ENCODE measurements at places on chromosomes 5 and 9.

DNA sequence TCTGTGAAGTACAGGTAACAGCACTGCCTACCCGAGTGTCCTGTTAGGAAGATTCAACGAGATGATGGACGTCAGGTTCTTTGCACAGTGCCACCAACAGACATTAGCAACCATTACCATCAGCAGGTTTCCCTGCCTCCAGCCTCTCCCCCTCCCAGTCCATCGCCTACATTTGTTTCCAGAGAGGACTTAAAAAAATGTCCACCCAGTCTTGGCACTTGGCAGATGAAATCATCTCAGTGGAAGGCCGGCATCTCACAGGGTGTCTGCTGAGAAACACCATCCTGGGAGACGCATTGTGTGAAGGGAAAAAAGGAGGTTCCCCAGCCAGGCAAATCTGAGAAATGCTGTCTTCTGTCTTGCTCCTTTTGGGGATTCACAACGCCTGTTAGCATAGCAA is 58.2 kb downstream of the CRB2 start:
- no peak for DNase-seq

DNA sequence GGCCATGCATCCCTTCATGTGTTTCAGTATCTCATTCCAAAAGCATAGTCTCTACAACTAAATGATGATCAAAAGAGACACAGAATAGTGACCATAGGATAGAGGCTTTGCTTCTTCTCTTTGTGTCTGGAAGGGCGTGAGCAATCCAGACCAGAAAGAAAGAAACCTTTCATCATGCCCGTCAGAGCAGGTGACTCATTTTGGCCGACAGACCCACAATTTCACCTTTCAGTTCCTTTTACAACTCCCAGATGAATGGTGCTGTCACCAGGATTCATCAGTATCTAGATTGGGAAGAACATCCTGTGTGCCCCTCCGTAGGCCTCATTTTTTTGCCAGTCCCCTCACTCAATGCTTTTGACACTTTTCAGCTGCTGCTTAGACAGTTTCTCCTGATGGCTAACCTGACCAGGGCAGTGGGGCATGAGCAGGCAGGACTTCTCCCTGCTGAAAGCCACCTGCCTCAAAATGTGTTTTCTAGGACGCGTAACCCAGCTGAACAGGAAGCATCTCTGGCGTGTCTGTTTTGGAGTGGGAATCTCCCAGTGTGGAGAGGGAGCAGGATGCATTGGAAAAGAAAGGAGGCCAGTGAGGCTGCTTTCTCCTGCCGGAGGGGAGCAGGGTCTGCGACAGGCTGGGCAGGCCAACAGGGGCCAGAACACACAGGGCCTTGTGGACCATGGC is 21.2 kb downstream of the ABLIM3 start:
- DNase-seq, result peak; percentile 72

DNA sequence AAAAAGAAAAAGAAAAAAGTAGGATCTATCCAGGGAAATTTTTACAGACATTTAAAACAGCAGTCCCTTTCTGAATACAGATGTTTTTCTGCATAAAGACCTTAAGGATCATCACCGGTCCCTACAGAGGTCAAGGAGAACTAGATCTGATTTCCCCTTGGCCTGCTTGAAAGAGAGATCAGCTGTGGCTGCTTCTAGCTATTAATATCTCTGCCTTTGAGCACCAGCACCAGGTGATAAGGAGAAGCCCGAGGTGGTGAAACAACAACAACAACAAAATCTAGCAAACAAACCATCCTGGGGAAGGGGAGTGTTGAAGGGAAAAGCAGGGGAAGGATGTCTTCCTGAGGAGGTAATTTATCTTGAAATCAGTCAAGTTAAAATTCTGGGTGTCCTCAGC is 42.1 kb downstream of the ZNF366 start:
- DNase-seq, result no peak

- DNase-seq, result peak; percentile 20
Observed at GRCh38 chr5:50325237-50325832, 115.8 kb downstream of the EMB start.

GRCh38 chr5:72265032-72265877 is 54.8 kb downstream of the MRPS27 start:
- no peak for DNase-seq

- no peak for DNase-seq
Observed at GRCh38 chr9:106964822-106965525, 102.0 kb downstream of the ZNF462 start.

DNA sequence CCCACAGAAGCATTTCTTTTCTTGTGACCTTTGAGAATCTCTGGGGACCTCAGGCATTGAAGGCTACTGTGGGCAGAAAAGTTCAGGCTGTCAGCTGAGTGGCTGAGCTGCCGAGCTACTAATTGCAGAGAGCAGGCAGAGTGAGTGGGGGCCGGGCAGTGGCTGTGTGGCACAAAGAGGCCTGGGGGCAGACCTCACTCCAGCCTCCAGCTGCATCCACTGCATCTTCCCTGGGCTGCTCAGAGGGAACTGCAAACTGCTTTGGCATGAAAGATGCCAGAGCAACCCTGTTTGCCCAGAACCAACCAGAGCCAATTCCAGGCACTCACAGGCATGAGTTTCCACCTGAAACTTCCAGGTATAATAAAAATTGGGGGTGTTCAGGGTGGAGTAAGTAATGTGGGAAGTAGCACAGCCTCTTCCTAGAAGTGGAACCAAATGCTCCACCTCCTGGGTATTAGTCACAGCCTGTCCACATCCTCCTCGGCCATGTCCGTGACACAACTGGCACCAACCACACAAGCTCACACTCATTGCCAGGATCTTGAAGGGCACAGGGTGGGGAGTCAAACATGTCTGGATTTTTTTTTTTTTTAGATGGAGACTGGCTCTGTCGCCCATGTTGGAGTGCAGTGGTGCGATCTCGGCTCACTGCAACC is 548.9 kb downstream of the BNC2 start:
- peak; percentile 71 for DNase-seq

DNA sequence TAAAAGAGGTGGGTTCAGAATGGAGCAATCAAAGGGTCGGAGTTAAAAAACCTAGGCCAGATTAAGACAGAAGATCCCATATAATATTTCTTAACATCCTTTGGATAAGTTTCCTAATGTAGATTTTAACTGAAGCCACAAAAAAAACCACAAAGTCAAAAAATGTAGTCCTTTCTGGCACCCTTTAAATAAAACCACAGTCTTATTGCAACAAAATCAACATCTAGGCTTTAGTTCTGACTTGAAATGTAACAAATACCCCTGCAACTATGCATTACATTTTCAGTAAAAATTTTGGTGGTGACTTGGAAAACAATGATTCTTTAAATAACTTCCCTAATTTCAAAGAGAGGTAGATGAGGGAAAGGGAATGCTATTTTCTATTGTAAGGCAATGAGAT is 109.2 kb downstream of the PSAT1 start:
- DNase-seq, result no peak

GRCh38 chr9:81893929-81894328 is 34.3 kb upstream of the SPATA31D4 start:
- DNase-seq, result no peak

DNA sequence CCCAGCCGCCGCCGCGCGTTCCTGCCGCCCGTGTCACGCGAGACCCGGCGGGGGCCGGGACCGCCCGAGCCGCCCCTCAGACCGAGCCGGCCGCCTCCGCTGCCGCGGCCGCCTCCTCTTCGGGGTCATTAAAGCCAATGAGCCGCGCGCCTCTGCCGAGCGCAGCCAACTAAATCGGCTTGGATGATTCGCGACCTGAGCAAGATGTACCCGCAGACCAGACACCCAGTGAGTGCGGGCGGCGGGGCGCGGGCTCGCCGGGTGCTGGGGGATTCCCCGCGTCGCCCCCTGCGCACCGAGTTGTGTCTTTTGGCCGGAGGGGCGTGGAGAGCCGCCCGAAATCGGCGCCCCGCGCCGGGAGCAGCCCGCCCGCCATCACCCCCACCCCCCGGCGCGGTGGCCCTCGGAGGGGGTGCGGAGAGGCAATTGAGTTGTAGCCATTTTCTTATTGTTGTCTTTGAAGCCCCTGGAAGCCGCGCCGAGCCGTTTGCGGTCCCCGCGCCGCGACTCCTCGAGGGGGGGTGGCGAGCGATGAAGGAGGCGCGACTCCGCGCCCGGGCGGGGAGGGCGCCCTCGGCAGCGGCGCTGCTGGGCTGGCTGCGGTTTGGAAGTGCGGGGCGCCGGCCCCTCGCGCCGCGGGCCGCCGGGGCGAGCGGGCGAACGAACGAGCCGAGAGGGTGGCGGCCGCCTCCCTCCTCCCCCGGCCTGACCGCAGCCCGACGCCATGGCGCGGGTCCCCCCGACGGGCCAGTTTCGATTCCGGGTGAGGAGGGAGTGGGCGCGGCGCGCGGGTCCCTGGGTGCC is 1.0 kb downstream of the TLE4 start:
- no peak for DNase-seq

GRCh38 chr9:2833096-2833495 is 10.8 kb downstream of the PUM3 start:
- no peak for DNase-seq

DNA sequence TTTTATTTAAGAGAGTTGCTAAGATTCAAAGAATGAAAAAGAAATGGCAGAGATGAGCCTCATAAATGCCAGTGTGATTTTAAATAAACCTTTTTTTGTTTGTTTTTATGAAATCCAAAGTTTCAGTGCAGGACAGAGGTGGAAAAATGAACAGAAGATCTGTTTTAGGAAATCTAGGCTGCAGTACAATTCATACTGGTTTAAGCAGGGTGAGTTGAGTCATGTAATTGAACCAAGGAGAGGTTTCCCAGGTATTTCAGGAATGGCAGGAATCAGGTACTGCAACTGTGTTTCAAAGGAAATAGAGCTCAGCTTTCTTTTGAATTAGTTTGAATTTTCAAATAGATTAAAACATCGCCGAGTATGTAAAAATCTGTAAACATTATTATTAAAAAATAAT is 3.0 kb upstream of the ANKRD31 start:
- DNase-seq, result no peak

- no peak for DNase-seq
Observed at GRCh38 chr9:250625-251024, 36.0 kb downstream of the DOCK8 start.

DNA sequence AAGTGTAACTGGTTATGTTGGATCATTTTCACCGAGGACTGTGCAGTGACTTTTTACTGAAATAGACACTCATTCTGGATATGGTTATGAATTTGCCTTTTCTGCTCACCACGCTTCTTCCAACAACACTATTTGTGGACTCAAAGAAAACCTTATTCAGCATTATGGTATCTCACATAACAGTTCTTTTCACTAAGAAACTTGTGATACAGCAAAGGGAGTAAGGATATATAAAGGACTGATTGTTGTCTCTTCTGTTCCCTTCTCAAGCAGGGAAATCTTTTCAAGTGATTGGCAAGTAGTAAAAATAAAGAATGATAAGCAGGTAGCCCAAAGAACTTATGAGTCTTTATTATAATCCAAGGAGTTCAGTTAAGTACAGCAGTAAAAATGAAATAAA is 131.5 kb upstream of the SV2C start:
- DNase-seq, result peak; percentile 84

- DNase-seq, result no peak
Observed at GRCh38 chr9:95516221-95516733, 494 bp downstream of the PTCH1 start.

All from COLO829 (cell line).